ENCODE measurements at places on chromosomes 7 and 10.

GRCh38 chr7:138164804-138165203 is 88.5 kb downstream of the AKR1D1 start:
- DNase-seq = no peak

DNA sequence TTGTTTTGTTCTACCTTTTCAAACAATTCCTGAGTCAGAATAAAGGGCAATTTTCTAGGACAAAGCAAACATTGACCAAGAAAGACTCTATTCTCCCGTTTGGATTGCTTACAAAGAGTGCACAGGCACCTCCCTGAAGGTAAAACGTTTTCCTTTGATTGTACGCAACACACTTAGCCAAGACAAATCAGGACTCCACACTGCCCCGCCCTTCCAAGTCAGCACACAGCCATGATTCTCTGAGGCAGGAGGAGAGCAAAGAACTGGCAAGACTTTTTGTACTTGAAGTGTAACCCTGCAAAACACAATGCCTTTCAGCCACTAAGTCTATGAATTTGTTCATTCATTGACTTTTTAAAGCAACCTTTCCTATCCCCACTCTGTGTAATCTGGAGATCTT is 85.0 kb upstream of the FAM180A start:
- DNase-seq = no peak

- no peak for DNase-seq
Observed at GRCh38 chr7:50751146-50751545, 31.6 kb downstream of the GRB10 start.

DNA sequence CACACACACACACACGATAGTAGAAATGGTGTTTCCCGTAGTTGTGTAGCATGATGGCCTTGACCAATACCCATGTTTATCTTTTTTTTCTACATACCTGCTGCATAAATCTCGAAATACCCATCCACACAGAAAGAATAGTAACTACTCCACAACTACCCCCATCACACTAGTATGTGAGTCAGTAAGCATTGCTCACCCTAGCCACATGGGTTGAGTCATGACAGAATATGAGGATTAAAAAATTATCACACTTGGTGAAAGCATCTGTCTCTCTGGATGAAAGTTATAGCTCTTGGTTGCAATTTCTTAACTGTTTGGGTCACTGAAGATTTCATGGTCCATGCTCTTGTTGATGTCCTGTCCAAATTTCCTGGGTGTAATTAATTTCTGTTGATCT is 103.4 kb upstream of the MDFIC start:
- peak; percentile 47 for DNase-seq

- DNase-seq = no peak
Observed at GRCh38 chr7:38465956-38466355, 165.2 kb downstream of the AMPH start.

- DNase-seq = no peak
Observed at GRCh38 chr10:3292636-3293035, 120.1 kb upstream of the PITRM1 start.

DNA sequence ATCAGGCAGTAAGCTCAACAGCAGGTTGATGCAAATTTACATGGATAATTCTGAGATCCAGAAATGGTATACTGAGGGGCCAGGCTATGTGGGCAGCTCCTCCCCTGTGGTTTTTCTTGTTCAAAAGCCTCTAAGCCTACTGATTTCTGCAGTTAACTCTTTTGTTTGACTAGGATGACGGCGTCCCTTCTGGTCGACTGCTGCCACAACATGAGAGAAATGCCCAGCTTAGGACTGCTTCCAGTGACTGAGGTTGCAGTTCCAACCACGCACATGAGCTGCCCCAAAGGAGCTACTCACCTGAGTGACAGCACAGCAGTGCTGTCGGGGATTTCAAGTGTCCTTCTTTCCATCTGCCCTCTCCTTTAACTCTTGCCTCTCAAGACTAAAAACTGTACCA is 973.0 kb upstream of the GHITM start:
- DNase-seq = no peak

DNA sequence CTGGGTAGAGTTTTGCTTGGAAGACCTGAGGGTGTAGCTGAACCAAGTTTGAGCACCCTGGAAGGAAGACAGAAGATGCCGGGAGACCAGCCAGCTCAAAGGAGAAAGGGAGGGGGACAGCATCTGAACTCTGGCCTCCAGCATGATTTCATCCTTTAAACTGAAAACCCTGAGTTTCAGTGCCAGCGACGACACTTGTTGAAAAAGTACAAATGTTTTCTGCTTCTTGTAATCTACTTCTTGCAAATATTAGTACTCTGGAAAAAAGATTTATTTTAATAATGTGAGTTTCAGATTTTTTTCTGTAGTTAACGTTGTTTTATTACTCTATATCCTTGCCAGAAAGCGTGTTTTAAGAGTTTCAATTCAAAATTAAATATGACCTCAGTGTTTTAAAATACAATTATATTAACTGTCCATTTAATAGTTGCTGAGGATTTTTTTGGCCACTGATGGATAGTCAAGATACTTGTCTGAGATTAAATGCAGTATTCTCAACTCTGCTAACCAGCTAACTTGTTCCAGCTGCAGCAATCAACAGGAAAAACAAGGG is 227.7 kb downstream of the MGMT start:
- peak; percentile 17 for DNase-seq

GRCh38 chr10:129545261-129545660 is 78.2 kb downstream of the MGMT start:
- DNase-seq = no peak

DNA sequence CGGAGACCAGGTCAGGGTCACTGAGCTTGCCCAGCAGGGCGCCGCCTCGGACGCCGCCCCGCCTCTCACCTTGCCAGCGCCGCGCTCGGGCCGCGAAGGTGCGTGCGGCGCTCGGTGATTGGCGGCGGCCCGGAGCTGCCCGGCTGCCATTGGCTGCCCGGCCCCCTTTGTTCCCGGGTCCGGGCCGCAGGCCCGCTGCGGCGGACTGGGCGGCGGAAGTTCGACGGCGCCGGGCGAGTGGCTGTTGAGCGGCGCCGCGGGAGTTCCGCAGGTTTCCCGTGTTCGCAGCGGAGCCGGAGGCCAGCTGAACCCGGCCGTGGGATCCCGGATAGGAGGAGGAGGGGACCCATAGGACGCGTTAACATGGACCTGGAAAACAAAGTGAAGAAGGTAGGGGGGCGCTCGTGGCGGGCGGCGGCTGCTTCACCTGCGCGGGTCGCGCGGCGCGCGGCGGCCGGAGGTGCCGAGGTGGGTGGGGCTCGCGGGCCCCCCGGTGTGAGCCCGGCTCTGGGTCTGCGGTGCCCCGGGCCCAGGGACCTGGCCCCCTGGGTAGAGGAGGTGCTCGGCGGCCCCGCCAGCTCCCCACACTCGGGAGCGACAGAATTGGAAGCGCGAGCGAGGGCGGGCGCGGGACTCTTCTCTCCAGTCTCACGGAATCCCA is at the start of gene TES:
Gene TES (plus strand): TSS at position 195 of the 661 bp plus-strand sequence. CDS start 169 bp downstream, at position 364.
- DNase-seq = no peak

- DNase-seq = no peak
Observed at GRCh38 chr7:22377703-22378102, 20.7 kb upstream of the RAPGEF5 start.

GRCh38 chr7:42151309-42151708 is 85.7 kb downstream of the GLI3 start:
- peak; percentile 33 for DNase-seq

DNA sequence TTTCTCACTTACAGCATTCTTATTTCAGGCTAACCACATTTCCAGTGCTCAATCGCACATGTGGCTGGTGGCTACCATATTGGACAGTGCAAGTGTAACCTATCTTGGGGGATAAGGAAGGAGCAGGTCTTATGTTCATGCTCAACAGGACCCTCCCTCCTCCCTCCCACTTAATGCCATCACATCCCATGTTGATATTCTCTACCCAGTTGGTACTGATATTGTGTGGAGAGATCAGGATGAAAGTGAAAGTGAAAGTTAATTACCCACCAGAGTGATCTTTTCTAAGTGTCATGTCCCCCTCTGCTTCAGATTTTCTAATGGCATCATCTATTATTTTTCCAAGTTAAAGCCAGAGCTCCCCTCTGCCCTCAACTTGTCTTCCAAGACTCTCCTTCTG is 91.6 kb downstream of the BMPER start:
- DNase-seq = no peak

DNA sequence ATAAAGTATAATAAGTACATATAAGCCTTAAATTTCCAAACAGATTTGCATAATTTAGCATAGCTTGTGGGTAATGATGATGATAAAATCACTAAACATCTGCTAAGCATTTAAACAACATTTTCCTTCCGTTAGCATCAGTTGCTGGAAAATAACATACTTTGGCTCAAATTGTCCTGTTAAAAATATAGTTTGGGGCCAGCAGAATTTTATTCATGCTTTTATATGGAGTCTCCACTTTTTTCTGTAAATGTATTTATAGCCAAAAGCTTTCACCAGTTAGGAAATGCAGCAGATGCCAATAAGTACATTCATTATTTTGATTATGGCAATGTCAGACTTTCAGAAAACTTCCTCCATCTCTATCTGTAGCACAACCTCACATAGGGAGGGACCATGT is 107.2 kb downstream of the CNTNAP2 start:
- DNase-seq = no peak

DNA sequence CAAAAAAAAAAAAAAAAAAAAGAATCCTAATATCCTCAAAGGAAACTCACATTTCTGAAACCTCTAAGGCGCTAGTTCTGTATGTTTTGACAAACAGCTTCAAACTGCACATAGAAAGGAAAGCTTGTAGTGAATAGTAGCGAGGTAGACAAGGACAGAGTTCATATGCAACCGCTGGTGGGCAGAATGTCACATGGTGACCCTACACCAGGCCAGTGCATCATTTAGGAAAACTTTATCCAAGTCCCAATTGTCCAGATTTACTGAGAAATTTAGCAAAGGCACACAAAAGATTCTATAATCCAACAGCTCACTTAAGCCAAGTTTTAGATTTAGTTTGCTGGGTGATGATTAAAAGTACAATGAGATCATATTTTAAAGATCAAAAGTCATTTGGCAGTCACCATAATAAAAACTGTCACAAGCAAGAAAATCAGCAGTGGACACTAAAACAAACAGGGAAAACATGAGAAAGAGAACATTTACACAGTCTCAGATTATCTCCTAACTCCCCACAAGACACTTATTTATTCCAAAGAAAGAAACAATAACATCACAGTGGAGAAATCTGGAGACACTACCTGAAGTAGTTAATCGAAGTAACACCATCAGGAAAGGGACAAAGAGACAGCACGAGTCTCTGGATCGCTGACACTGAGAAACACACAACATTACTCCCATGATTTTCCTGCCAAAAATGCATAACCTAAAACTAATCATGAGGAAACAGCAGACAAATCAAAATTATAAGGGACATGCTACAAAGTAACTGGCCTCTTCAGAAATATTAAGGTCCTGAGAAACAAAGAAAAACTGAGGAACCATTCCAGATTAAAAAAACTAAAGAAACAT is 20.2 kb downstream of the FAM204A start:
- DNase-seq = no peak

DNA sequence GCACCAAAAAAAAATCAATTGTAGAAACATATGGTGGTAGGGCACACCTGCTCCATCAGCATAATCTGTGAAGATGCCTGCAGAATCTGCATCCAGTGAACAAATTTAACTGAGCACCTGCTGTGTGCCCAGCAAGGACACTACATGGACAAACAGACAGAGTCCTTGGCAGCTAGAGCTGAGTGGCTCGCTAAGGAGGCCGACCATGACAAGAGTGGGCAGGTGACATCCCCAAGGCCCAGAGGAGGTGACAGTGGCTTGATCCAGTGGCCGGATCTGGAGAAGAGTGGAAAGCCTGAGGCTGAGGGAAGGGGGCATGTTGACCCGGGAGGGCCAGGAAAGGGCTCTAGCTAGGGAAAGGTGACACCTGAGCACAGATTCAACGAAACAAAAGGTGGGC is 68.1 kb downstream of the MAD1L1 start:
- no peak for DNase-seq

DNA sequence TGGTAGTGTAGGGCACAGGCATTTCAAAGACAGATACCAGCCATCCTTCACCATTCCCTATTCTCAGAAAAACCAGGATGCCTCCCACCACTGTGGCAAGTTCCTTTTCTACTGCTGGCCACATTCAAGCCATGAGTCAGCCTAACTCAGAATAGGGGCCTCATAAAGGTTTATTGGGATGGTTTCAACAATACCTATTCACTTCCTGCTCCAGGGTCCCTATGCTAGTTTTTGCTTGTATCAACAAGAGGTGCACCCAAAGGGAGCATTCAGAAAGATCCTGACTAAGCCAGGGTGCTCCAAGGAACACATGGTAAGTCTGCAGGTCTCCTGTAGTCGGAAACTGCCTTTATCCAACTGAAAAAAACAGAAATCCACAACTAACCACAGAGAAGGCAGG is 76.9 kb upstream of the EGR2 start:
- DNase-seq = no peak

GRCh38 chr7:79610748-79611304 is 157.4 kb upstream of the MAGI2 start:
- no peak for DNase-seq

- no peak for DNase-seq
Observed at GRCh38 chr10:65907199-65907712, 1018.6 kb upstream of the LRRTM3 start.

GRCh38 chr10:112231602-112232400 is 48.2 kb upstream of the GPAM start:
- no peak for DNase-seq

- no peak for DNase-seq
Observed at GRCh38 chr7:25541094-25541821, 313.0 kb upstream of the NPVF start.

DNA sequence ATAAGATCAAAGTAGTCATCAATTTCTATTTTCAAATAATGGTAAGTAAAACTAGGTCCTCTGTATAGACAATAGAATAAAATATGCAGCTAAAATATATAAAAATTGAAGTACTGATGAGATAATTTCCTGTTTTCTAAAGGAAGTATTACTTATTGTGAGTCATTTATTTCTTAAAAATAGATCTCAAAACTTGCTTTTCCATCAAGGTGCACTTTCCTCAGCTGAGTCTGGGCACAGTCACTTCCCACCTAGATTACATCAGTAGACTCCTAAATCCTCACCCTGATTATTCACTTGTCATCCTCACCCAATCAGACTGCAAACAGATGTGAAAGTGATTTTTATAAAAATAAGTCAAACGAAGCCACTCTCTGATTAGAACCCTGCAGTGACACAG is 211.5 kb downstream of the POM121L12 start:
- no peak for DNase-seq

DNA sequence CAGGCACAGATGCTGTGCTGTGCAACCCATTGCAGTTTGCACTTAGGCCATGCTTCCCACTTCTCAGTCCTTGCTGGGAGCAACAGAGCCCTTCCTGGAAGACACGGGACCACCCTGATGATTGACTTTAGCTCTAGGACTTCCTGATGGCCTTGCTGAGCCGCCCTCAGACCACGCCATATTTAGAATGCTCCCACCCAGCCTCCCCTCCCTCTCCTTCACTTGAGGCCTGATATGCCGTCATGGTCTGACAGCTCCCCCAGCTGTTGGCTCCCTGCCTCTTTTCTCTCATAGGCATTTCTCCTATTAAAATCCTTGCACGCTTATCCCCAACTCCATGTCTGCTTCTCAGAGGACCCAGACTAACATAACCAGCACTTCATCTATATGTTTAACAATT is 29.4 kb upstream of the GATAD1 start:
- DNase-seq = no peak

- DNase-seq = no peak
Observed at GRCh38 chr7:107660381-107661080, at the start of gene SLC26A4. Gene SLC26A4 (plus strand): TSS chr7:107660828. CDS start chr7:107661642, 814 bp downstream.
